ENCODE measurements at places on chromosomes 16 and 17.

DNA sequence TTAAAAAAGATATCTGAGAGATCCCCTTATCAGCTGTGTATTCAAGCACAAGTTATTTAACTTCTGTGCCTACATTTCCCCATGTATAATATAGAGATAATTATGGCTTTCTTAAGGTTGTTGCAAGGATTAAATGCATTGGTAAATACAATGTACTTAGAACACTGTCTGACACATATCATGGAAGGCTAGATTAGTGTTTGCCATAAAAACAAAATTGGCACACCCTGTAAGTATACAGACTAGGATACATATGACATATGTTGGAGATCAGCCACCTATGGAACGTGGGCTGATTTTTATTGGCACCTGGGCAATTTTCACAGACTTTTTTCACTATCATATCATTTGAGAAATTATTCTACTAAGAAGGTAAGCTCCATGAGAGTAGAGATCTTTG lies 2.2 kb downstream of the PMFBP1 start:
- no peak for DNase-seq

DNA sequence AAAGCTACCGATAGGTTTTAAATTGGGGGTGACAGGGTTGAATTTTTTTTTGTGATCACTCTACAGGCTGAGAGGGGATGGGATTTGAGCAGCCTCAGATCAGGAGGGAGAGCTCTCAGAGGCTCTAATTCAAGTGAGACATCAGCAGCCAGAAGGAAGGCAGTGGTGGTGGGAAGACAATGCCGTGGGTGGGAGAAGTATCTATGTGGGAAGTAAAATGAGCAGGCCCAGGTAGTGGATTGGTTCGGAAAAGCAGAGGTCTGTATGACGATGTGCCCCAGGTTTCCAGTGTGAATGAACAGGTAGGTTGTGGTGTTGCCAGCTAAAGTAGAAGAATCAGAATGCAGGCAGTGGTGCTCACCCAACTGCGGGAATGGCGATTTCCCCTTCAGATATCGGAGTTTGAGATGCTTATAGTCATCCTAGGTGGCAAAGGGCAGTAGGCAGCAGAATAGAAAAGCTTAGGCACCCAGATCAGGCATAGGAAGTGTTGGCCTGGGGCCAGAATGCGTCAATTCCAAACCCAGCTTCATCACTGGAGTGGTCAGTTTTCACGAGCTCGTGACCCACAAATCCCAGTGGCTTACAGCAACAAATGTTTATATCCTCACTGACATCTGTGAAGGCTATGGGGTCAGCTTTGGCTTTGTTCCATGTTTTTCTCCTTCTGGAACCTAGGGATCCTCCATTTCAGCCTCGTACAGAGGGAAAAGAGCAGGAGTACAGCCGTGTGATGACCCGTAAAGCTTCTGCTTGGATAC lies 24.0 kb downstream of the MEOX1 start:
- DNase-seq, result no peak

DNA sequence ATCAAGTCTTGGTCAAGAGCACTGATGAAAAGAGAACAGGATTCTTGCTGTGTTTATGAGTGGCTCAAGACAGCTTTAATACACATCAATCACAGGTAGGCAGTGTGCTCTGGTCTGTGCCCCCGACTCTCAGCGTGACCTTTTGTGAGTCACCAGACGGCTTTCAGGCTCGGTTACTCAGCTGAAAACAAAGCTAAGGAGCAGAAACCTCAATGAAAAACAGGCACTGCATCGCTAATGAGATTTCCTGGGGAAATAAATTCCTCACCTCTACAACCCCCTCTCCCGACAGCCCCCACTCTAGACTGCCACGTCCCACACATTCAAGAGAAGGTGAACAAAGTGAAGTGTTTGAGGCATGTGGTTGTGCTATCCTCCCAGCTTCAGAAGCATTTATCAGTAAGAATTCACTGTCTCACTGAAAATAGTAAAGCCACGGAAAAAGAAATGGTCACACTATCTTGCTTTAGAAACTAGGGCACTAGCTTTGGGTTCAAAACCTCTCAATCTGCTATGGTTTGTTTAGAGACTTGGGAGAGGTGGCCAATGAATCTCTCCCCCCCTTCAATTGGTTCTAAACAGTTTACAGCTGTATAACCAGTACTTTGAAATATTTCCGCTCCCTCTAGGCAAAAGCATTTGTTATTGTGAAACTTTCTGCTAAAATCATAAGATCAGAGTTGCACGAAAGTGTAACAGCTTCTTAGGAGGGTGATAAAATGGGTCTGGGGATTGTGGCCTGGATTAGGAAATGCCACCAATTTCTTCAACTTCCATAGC lies 199.5 kb upstream of the PMFBP1 start:
- DNase-seq, result no peak

GRCh38 chr16:31873556-31874365 lies at the start of gene ZNF267:
TSS of gene ZNF267 (plus strand) at chr16:31873807. CDS start at chr16:31873967, 160 bp downstream.
- peak; percentile 86 for DNase-seq

GRCh38 chr17:79255456-79255855 lies 180.8 kb downstream of the ENGASE start:
- DNase-seq, result no peak

- DNase-seq, result no peak
Measured at GRCh38 chr16:27748868-27749546, 199.1 kb downstream of the KATNIP start.

- DNase-seq, result no peak
Measured at GRCh38 chr16:48586083-48586482, 23.9 kb downstream of the N4BP1 start.

DNA sequence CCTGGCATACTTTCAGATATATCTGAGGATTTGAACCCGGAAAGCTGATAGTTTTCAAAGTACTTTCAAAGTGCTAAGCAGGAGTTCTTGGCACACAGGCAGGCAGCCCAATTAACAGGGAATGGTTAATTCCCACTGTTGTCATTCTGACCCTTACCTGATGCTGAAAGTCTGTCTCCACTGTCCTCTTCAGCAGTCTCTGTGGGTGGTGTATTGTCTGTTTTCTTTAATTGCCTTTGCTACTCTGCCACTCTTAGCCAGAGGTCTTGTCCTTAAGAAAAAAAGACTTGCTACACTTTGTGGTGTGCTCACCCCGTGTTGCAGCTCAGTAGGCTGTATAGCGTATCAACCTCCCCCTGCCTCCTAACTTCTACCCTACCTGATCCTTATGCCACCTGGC lies 63.2 kb upstream of the SLC12A3 start:
- DNase-seq, result no peak

DNA sequence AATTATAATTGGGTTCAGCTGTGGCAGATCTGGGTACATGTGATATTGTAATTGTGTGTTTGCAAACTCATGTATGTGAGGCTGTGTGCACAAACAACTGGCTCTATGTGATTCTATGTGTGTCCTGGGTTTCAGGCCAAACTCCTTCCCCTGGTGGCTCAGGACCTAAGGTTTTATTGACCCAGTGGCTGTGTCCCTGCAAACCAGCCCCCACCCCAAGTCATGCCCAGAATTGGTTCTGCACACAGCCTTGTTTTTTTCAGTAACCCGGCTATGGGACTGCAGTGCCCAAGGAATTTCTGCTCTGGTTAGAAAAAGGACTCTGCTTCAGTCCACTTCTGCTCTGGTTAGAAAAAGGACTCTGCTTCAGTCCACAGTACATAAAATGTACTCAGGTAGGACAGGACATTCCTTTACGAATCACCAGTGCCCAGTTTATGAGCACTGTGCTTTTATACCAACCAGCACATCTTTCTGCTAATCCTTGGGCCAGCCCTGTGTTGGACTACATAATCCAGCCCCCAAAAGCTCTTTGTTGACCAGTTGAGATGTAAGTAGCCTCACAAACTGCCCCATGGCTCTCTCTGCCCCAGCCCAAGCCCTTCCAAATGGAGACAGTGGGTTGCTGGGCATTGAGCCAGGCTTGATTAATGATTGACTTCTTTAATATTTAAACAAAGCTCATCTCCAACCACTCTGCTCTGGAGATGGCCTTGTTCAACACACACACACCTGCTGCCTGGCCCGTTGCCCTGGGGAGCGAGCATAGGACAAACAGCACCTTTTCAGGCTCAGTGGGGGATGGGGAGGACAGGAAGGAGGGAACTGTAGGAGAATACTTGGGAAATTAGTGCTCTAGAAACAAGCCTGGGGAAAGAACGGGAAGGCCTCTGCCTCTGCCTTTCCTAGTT lies 2.9 kb upstream of the KCNH6 start:
- DNase-seq, result no peak

DNA sequence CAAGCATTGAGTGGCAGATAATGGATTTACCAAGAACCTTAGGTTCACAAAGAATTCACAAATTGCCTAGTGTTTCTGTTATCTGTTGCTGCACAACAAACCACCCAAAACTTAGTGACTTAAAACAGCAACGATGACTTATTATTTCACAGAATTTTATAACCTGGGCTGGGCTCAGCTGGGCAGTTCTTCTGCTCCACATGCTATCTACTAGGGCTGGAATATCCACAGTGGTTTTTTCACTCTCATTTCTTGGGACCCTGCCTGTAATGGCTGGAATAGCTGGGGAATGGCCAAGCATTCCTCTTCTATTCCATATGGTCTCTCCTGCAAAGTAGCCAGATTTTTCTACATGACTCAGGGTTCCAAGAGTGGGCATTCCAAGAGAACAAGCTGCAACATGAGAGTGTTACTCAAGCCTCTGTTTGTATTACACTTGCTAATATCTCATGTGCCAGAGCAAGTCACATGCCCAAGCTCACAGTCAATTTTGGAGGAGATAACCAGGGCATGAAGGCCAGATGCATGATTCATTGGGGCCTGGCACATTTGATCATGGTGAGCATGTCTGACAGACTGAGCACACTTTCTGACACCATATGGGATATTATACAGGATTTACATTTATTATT lies 4.9 kb upstream of the PSMD7 start:
- no peak for DNase-seq

GRCh38 chr17:2947588-2947950 lies 115.8 kb downstream of the OR1D5 start:
- DNase-seq, result no peak

DNA sequence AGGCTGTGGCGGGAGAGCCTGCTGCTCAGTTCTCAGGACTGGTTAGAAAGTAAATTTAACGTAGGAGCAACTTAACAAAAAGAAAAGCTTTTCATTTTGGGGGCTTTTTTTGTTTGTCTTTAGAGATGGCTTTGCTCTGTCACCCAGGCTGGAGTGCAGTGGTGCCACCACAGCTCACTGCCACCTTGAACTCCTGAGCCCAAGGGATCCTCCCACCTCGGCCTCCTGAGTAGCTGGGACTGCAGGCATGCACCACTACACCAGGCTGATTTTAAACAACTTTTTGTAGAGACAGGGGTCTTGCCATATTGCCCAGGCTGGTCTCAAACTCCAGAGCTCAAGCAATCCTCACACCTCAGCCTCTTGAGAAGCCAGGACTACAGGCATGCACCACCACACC lies 205.0 kb downstream of the RPTOR start:
- DNase-seq, result no peak

GRCh38 chr16:53736297-53736696 lies 32.3 kb downstream of the FTO start:
- DNase-seq, result no peak

DNA sequence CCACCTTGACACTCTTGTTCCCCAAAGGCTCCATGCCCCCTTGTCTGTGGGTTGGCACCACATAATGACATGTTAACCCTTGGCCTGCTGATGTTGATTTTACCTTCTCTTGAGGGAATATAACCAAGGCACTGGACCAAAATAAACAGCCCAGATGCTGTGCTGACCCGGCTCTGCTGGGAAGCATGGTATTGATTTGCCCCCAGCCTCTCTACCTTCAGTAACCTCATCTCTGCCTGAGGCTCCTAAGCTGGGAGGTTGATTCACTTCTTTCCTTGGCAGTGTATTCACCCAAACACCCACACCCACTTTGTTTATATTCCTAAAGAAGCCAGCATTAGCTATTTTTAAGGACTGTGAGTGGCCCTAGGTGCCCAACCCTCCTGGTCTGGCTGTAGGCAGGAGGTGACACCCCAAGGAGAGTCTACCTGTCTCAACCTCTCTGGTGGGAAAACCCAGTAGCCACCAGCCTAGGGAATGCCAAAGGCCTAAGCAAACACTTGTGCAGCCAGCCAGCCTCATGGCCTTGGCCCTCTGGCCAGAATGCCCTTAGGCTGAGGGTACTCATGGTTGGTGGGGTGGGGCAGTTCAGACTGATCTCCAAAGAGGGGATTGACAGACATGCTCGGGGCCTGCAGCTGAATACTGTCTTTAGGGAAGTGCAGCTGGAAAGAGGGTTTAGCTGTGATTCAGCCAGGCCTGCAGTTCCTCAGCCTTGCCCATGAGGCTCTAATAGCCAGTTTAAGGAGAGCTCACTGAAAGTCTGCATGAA lies 42.7 kb downstream of the GNAO1 start:
- DNase-seq, result no peak

DNA sequence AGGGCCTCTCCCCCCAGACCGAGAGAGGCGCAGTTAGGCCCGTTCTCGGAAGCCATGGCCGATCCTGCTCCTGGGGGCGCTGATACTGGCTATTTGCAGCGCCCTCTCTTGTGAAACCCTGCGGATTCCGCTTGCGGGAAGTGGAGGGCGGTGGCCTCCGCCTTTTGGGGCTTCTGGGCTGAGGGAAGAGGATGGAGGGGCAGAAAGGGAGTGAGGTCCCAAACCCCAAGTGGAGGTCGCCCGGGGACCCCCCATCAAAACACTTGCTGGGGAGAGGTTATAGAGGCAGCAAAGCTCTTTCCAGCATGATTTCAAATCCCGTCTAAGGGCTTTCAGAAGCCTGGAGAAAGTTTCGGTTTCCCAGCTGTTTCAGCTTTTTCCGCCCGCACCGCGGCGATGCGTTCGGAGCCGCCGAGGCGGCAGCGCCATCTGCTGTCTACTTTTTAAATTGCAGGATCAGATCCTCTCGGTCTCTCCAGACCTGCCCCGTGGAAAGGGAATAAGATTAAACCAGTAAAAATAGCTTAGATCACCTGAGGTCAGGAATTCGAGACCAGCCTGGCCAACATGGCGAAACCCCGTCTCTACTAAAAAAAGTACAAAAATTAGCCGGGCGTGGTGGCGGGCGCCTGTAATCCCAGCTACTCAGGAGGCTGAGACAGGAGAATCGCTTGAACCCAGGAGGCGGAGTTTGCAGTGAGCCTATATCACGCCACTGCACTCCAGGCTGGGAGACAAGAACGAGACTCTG lies 15.8 kb downstream of the SNX20 start:
- DNase-seq, result no peak

- DNase-seq, result no peak
Measured at GRCh38 chr17:17076066-17076465, 33.8 kb downstream of the MPRIP start.
